MG63 (cell line): ENCODE measurements at places on chromosomes 3 and 15. TPM values are rescaled to one million over a fixed set of nuclear protein-coding genes. Genes with fewer than 3 reads are reported as not detected.

Gene SHQ1
- 17.7 and 32.4 TPM in 2 replicates for total RNA-seq

Gene GOLGA8G
- total RNA-seq = not detected in 2 replicates

Gene CPA3
- total RNA-seq = 1.3 TPM in 1 of 2 replicates, not detected in the other

GRCh38 chr3:60528651-60529050, 722.6 kb downstream of the FHIT start:
- DNase-seq = no peak

DNA sequence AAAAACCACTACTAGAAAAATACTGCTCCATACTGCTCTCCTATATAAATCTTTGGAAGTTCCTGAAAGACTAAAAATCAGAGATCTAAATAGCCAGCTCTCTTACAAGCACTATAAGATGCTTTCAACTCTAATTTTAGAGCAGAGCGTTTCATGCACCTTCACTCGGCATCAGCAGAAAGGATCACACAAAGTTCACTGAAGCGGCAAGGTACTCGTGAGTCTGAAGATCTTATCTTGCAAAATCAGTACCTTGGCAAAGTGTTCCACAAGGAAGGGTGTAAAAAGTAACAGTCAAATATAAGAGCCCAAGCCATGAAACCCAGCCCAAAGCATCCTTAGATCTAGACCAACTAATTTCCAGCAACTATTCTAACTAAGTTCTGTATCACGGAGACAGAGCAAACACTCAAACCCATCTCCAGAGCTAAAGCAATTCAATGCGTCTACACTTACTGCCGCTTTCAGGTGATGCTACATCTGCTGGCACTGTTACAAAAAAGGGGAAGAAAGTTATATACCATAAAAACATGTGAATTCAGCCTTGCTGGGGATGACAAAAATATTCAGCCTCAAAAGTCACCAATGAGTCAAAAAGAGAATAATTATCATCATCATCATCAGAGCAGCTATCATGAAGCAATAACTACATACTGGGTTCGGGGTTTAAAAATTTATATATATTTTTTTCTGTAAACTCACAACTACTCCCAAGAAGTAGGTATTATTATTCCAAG, 16.3 kb downstream of the VPS39 start:
- no peak for DNase-seq

GRCh38 chr3:113147681-113148261, 63.6 kb upstream of the BOC start:
- DNase-seq = no peak

GRCh38 chr3:120566243-120566975, 29.7 kb upstream of the NDUFB4 start:
- DNase-seq = no peak

DNA sequence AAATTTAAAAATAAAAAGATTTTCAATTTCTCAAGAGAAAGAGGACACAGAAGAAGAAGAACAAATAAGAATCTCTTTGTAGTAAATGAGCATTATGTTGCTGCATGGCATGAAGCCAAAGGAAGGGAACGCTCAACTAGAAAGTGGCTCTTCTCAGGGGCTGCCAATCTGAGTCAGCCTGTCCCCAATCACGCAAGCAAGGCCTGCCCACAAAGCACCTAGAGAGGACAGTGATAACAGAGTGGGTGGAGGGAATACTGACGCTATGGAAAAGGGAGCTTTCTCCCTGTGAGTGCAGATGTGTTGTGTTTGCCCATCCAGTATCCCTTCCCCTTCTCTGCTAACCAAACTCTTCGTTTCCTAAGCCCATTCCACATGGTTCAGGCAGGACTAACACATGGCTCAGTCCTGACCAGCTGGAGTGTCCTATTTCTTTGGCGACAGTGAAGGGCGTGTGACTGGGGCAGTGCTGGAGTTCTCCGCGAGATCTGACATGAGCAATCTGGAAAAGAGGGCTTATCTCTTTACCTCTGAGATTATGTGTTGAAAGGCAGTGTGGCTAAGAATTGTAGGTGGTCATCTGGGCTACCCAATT, 14.2 kb downstream of the FBN1 start:
- DNase-seq = peak; percentile 44

GRCh38 chr3:101857301-101857741, 8.0 kb downstream of the NFKBIZ start:
- no peak for DNase-seq

DNA sequence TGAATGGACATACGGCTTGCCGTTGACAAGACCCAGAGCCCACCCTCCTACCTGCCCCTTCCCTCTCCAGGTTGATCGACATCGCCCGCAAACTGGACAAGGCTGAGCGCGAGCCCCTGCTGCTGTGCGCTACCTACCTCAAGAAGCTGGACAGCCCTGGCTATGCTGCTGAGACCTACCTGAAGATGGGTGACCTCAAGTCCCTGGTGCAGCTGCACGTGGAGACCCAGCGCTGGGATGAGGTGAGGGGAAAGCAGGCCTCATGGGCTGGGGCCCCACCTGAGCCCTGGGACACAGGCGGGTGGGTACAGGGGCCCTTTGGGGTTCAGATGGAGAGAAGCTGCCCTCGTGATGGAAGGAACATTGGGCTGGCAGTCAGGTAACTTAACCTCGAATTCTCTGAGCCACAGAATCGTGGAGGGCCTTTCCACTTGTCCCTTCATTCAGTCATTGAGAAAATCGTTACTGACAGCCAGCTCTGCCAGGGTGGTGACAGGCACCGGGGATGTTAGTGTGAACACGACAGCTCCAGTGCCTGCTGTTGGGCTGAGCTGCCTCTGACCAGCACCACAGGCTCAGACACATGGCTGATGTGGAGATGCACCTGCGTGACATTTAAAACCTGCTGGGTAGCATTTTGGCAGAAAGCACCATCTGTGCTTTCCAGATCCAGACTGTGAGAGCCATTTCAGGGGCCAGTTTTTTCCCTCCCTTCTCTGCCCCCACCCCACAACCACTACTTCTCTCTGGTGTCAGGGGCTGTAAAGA, 25.6 kb upstream of the RHO start:
- no peak for DNase-seq

GRCh38 chr3:32297366-32297765, 58.9 kb downstream of the CMTM8 start:
- no peak for DNase-seq

- no peak for DNase-seq
Observed at GRCh38 chr3:100761211-100761942, 52.1 kb downstream of the TFG start.

GRCh38 chr3:191391861-191392808, 61.8 kb upstream of the UTS2B start:
- DNase-seq = no peak

DNA sequence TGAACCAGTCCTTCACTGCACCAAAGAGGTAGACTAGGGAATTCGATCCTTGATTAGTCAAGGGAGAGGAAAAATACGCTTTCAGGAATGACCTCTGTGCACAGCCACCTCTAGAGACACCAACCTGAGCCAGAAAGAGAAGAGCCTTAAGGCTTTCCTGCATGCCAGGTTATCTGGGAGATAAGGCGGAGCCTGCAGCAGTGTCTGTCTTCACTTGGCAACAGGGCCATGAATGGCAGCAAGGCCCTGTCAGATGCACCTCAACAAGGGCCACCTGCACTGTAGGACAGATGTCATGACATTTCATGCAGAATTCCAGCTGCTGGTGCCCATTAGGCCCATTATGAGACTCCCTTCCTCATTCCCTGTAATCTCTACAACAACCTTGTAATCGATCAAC, 88.1 kb downstream of the MEX3B start:
- no peak for DNase-seq

DNA sequence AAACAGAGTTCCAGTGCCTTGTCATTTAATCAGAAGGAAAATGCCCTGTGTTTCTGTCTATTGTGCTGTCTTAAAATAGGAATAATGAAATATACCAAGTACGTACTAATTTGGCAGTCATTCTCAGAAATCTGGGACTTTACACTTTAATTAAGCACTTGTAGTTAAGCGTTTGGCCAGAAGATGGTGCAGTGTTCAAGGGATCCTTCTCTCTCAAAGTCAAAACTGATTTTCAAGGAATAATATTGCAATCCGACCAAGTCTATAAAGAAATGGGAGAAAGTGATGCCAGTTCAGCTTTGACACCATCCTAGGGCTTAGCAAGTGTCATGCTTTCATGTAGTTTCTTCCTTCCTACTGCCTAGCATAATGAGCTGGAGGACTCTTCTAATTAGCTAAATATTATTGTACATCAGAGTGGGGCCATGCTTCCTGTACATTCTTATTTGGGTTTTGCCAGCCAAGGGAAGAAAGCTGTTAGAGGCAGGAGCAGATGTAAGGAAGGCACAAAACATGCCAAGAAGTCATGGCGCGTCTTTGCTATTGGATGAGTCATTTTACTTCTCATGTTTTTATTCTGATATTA, 64.8 kb downstream of the SAMMSON start:
- no peak for DNase-seq

DNA sequence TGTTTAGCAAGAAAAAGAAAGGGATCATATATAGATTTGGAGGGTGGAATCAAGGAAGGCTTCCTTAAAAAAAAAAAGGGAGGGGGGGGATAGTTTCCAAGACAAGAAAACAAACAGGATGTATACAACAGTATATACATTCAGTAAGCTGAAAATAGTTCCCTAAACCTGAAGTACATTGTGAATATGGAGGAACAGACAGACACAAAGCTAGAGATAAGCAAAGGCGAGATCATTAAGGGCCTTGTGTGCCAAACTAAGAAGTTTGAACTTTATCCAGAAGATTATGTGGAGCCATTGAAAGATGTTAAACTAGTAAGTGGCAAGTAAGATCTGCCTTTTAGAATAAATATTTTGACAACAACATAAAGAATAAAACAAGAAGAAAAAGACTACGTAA, 93.3 kb upstream of the IMPG2 start:
- no peak for DNase-seq

- peak; percentile 57 for DNase-seq
Observed at GRCh38 chr3:48739955-48740823, 23.2 kb upstream of the IP6K2 start.

GRCh38 chr3:103009609-103010008, 574.8 kb downstream of the ZPLD1 start:
- no peak for DNase-seq
